ENCODE measurements at places on chromosomes 16 and 17. TPM values are rescaled to one million over a fixed set of nuclear protein-coding genes. Genes with fewer than 3 reads are reported as not detected.

GRCh38 chr16:71364133-71364681, 5.7 kb downstream of the CALB2 start:
- DNase-seq = no peak

DNA sequence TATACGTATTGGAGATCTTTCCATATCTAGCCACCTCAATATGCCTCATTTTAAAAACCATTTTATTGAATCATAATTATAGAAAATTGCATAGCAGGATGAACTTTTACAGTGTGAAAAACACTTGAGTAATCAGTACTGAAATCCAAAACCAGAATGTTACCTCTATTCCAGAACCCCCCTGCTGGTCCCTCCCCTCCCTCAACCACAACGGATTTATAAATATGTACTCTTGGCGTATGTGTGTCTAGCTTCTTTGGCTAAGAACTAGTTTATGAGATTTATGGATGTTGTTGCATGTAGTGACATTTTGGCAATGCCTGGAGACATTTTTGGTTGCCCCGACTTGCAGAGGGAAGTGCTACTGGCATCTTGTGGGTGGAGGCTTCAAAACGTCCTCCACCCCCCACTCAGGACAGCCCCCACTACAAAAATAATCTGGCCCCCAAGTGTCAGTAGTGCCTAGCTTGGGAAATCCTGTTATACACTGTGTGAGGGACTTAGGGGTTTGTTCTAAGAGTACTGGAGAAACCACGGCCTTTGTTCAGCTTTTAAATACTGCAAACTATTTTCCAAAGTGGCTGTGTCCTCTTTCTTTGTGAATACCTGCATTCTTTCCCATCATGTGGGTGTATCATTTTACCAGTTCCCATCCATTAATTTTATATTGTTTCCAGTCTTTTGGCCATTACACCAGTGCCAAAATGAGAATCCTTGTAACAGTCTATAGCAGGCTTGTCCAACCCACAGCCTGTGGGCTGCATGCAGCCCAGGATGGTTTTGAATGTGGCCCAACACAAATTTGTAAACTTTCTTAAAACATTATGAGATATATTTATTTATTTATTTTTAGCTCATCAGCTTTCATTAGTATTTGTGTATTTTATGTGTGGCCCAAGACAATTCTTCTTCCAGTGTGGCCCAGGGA, 23.7 kb downstream of the ITPRIPL2 start:
- DNase-seq = no peak

- no peak for DNase-seq
Observed at GRCh38 chr16:13931845-13932244, 11.9 kb downstream of the ERCC4 start.

Gene TBC1D3
- not detected for total RNA-seq

GRCh38 chr17:10649602-10650001, 7.5 kb downstream of the MYH3 start:
- no peak for DNase-seq

DNA sequence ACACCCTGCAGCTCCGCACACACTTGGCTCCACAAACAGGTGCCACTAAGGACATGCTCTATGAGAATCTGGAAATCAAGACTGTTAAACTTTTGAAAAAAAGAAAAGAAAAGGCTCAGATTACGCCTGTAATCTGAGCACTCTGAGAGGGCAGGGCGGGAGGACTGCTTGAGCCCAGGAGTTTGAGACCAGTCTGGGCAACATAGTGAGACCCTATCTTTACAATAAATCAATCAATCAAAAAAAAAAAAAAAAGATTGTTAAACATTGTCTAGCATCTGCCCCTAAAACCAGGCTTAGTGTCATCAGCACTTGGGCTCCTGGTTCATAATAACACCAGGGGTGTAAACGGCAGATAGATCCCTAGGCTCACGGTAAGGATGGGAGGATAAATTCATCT, 37.5 kb upstream of the FAAP100 start:
- DNase-seq = no peak

DNA sequence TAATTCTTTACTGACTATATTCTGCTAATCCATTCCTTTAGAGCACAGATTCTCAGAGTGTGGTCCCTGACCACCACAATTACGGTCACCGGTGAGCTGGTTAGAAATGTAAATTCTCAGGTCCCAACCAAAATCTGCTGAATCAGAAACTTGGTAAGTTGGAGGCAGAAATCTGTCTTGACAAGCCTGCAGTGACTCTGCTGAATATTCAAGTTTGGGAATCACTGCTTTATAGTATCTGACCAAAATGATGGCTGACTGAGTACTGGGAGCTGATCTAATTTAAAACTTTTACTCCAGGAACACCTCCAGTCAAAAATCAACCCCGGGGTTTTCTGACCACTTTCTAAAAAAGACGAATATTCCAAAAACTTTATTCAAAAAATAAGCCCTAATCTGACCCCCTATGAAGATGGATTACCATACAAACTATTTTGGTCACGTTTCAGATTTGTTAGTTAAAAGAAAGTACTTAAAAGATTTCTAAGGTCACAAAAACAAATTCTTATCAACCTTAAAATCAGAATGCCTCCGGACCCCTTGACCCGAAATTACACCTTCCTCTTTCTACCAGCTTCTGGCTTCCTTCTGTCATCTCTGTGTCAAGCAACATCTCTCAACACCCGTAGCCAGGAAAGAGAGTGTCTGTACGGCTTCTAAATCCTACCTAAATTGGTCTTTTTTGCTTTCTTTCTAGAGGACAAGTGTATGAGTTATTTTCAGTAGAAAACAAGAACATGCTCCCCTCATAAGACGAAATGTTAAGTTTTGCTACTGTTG, 38.6 kb downstream of the CREBBP start:
- DNase-seq = no peak

DNA sequence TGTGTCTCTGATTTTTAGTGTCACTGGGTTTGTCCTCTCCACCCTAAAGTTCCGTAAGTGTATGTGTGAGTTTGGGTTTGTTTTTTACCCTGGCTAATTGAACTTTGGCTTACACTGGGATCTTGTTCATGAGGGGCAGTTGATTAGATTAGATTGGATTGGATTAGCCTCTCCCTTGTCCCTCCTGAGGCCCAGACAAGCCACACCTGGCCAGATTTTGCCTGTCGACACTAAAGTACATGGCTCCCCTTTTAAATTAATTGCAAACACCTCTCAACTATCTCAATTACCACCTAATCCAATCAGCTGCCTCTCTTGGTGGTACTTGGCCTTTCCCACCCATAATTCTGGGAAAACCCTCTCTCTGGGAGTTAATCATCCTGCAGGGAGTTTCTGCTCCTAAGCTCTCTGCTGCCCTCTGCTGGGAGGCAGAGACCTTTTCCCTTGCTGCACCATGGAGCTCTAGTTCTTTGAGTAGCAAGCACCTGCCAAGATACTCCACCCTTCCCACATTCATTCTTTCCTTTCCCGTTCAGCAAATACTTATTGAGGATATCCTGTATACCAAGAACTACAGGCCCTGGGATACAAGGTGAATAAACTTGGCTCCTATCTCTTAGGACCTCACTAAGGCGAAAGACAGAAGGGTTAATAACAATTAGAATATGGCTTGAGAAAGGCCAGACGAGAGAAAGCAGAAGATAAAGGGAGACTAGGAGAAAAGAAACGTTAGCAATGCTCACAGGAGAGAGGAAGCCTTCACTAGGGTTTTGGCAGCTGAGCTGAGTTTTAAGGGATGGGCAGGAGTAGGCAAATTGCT, 60.0 kb upstream of the MPHOSPH6 start:
- peak; percentile 68 for DNase-seq

DNA sequence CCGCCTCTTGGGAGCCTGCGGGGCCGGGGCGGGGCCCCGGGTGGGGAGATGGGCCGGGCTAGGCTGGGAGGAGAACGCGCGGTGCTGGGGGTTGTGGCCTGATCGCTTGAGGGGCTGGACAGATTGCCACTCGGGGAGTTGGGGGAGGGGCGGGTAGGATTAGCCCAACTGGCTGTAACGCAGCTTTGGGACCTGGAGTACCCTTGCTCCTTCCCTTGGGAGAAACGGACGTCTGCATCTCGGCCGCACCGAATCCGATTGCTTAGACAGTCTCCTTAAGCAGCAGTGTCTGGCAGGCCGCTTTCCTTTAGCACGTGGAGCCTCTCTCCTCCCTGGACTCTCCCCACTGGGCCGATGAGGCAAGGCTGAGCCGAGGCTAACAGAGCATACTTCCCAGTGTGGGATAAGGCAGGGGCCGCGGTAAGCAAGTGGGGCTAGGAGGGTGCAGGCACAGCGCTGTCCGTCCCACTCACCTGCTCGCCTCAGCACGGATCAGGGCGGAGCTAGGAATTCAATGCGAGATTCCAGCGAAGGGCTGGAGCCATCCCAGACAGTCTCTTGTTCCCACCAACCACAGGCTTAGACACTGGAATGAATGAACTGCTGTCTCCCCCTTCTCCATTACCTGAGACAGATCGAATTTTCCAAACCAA, 540 bp upstream of the ACLY start:
- no peak for DNase-seq

- peak; percentile 59 for DNase-seq
Observed at GRCh38 chr17:43832976-43833829, at the start of gene MPP3. Gene MPP3 (minus strand): TSS chr17:43833146. CDS start chr17:43831906, 1,240 bp downstream.

- peak; percentile 75 for DNase-seq
Observed at GRCh38 chr16:78770353-78771091, 671.1 kb downstream of the WWOX start.

DNA sequence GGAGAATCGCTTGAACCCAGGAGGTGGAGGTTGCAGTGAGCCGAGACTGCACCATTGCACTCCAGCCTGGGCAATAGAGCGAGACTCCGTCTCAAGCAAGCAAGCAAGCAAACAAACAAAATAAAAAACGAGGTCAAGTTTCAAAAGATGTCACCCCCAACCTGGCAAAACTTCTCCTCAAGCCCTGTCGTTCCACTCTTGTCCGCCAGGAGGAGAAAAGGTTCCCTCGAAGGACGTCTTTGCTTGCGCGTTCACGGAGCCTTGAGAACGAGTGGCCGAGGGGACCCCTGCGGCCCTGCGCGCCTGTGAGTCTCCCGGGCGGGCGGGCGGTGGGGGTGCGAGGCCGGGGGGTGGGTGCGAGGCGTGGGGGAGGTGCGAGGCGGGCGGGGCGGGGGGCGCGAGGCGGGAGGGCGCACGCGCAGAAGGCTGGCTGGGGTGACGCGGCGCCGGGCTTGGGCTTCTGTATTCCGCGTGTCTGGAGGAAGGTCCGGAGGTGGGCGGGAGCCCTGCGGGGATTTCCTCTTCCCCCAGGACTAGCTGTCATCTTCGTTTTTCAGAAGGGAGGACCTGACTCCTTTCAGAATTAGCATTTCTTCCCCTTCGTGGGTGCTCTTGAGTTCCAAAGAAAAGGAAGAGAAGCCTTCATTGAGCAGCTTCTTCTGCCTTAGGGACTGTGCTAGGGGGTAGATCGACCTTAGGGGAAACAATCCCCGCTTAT, 3.7 kb downstream of the SLC52A1 start:
- peak; percentile 86 for DNase-seq

Gene PRSS53
- 7.7 TPM for total RNA-seq

- DNase-seq = no peak
Observed at GRCh38 chr17:49916854-49917515, 52.0 kb upstream of the DLX4 start.

DNA sequence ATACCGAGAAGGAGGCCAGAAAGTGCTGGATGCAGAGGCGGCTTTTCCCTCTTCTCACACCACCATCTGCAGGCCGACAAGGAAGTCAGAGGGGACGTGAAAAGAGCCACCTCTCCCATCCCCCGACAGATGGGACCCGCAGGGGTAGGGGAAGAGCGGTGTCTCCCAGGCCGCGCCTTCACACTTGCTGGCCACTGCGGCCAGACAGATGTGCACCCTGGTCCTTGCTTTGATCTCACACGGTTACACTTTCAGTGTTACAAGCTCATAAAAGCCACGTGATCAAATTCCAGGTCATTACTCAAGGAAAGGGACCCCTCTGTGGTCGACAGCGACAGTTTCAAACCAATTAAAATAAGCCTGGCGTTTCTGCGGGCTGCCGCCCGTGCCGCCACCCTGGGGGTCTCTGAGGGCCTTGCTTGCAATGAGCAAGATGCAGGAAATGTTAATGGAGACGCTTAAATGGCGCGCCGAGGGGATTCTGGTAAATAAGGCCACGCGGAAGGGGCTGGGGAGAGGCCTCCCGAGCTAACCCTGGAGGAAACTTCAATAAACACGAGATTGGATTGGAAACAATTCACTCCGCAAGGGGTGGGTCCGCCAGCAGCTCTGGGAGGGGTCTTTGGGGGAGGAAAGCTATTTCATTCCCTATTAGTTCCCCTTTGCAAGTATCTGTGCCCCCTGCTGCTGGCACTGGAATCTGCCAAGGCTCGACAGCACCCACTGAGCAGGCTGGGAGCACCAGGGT, 240.9 kb downstream of the ENGASE start:
- DNase-seq = no peak

DNA sequence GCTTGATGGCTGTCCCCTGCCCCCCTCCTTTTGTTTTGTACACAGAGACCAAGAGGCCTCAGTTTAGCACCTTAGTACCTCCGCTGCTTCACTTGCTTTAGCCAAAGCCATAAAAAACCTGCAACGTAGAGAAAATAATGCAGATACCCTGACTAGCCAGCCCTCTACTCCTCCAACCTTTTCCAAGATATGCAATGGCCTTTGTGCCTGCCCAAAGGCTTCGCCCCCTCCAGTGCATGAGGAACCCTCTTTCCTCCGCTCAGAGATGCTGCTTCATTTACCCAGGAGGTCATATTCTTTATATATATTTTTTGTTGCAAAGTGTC, 17.0 kb downstream of the CNTNAP1 start:
- DNase-seq = no peak

GRCh38 chr16:74568961-74569631, 37.8 kb downstream of the GLG1 start:
- DNase-seq = no peak

Gene SRCIN1
- 0.72 TPM for total RNA-seq

- DNase-seq = no peak
Observed at GRCh38 chr16:79127766-79128165, 472.8 kb downstream of the MAF start.

DNA sequence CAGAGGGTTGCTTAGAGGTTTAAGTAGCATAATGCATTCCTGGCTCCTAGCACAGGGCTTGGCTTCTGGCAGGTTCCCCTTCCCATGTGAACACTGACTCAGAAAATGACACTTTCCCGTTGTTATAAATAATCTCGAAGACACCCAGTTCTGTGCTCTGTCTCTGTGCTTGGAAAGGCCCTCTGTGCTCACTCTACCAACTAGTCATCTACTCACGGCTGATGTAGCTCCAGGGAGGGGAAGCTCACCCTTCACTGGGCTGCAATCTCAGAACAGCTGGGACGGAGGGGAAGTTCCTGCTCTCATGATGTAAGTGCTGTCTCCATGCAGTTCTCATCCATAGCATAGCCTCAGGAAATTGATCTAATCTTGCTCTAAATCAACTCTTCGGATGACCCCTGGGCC, 230.5 kb upstream of the ASIC2 start:
- DNase-seq = no peak

- DNase-seq = no peak
Observed at GRCh38 chr16:15041271-15042004, 14.4 kb downstream of the NTAN1 start.

Gene BLMH
- 49.5 TPM for total RNA-seq

- DNase-seq = no peak
Observed at GRCh38 chr16:84054916-84055315, 12.3 kb upstream of the SLC38A8 start.

Gene EVPLL
- not detected for total RNA-seq

Gene KRTAP2-2
- total RNA-seq = not detected

Gene ATP2A1
- total RNA-seq = 6.1 TPM

GRCh38 chr17:48001197-48001596, 30.3 kb downstream of the CDK5RAP3 start:
- DNase-seq = no peak

Gene AGRP
- not detected for total RNA-seq

Gene PRR35
- total RNA-seq = 0.10 TPM

GRCh38 chr16:65964752-65965151, 401.7 kb upstream of the CDH5 start:
- no peak for DNase-seq

Gene LAT
- total RNA-seq = 360 TPM

Measured in activated T-cell treated with anti-CD3 and anti-CD28 coated beads, Interleukin-2, amount 50 U/mL, for 72 hours (primary cell).